NCI-H82 (cell line): ENCODE measurements at places on chromosomes 5 and 9.

- DNase-seq: no peak
Observed at GRCh38 chr5:17087035-17087434, 130.4 kb upstream of the BASP1 start.

GRCh38 chr5:164203581-164204225 is 698.3 kb downstream of the MAT2B start:
- DNase-seq: no peak

GRCh38 chr9:113597390-113598241 is 134.1 kb downstream of the RGS3 start:
- no peak for DNase-seq

GRCh38 chr9:27340285-27340674 is 43.3 kb upstream of the EQTN start:
- DNase-seq: no peak

DNA sequence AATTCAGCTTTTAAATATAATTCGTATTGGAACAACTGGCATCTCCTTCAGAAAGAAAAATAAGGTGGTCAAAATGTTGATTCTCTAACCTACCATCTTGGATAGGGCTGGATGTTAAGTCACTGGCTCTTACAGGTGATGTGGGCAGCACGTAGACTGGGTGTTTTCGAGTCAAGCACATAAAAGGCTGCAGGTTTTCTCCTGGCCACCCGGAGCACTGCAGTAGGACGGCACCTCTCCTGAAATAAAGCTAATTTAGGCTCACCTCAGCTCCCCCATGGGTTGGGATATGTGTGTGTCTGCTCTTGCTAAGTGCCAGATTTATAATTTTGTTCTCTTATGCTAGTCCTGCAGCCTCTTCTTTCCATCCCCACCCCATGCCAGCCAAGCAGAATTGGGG is 80.3 kb downstream of the IQGAP2 start:
- DNase-seq: peak; percentile 24

GRCh38 chr5:173890195-173890991 is 2.2 kb downstream of the CPEB4 start:
- peak; percentile 82 for DNase-seq

DNA sequence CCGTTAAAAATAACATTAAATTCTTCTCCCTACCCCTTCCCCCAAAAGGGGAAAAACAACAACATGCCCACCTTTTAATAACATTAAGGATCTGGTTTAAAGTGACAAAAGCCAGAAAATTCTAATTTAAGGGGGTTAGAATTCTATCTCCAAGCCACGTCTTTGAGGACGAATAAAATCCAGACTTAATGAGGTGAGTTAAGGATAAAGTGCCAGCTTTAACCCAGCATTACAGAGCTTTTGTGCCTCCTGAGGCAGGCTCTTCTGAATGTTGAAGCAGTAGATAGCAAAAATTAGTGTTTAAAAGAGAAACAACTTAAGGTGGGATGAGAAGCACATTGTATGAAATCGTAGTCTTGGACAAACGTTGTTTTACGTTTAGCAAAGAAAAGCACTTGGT is 329.0 kb upstream of the MPDZ start:
- peak; percentile 61 for DNase-seq

- DNase-seq: no peak
Observed at GRCh38 chr9:111039231-111039906, 1.1 kb upstream of the LPAR1 start.

DNA sequence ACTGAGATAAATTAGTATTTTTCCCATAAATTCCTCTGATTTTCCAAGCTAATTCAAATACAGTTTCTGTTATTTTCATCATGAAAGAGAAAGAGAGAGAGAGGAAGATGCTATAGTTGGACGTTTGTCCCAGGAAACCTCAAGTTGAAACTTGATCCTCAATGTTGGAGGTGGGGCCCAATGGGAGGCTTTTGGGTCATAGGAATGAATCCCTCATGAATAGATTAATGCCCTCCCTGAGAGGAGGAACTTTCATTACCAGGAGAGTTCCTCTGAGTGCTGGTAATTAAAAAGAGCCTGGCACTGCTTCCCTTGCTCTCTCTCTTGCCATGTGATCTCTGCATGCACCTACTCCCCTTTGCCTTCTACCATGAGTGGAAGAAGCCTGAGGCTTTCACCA is 189.9 kb upstream of the SMC2 start:
- no peak for DNase-seq

DNA sequence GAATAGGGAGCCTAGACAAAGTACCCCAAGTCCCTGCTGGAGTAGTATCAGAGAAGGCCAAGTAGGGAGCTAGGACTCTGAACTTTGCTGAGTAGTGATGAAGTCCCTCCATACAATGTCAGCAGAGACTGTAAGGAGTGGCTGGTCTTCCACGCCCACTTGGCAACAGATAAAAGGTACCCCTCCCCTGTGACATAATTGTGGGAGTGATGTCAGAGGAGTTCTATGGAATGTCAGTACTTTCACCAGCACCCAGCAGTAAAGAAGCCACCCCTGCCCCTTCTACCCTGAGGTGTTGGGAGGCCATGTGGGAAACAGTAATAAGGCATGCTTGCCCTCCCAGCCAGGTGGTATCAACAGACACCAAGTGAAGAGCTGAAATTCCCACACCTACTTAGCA is 143.9 kb downstream of the SLIT3 start:
- DNase-seq: no peak

- DNase-seq: no peak
Observed at GRCh38 chr9:100939636-100940035, 88.9 kb upstream of the PLPPR1 start.

DNA sequence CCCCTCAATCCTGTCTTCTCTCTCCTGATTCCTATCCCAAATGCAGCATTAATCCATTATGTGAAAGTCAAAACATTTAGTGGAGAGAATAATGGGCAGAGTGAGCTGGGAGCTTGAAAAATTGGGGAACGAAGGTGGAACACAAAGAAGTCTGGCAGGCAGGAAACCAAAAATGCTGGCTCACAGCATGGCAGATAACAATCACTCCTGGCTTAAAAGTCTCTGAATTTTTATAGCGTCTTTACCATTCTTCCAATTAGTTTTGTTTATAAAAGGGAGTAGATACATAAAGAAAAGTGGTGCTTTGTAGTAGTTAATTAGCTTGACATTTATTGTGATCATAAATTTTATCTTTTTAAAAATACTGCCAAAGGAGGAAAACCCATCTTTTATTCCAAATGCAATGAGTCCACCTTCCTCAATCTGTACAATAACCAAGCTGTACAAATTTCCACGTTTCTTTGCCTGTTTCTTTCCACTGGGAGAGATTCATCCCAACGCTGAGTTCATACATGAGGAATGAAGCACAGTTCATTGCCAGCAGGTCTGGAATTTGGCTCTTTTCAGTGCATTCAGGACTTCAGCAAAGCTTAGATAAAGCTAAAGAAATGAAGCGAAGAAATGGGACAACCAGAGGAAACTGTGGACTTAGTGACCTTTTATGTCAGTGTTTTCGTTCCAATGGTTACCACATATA is 174.7 kb downstream of the HMHB1 start:
- DNase-seq: no peak

- no peak for DNase-seq
Observed at GRCh38 chr9:130793589-130793988, 41.5 kb upstream of the ABL1 start.

DNA sequence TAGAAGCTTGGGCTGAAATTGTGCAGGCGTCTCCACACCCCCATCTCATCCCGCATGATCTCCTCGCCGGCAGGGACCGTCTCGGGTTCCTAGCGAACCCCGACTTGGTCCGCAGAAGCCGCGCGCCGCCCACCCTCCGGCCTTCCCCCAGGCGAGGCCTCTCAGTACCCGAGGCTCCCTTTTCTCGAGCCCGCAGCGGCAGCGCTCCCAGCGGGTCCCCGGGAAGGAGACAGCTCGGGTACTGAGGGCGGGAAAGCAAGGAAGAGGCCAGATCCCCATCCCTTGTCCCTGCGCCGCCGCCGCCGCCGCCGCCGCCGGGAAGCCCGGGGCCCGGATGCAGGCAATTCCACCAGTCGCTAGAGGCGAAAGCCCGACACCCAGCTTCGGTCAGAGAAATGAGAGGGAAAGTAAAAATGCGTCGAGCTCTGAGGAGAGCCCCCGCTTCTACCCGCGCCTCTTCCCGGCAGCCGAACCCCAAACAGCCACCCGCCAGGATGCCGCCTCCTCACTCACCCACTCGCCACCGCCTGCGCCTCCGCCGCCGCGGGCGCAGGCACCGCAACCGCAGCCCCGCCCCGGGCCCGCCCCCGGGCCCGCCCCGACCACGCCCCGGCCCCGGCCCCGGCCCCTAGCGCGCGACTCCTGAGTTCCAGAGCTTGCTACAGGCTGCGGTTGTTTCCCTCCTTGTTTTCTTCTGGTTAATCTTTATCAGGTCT is at the start of gene C9orf72:
Gene C9orf72 (minus strand): TSS at position 564 of the 716 bp plus-strand sequence. CDS start 6,361 bp downstream, outside the sequence.
- DNase-seq: peak; percentile 67

GRCh38 chr5:10863763-10864383 is 102.8 kb upstream of the DAP start:
- peak; percentile 73 for DNase-seq

GRCh38 chr9:113011911-113012381 is at the start of gene ZNF883:
Gene ZNF883 (minus strand): TSS chr9:113012192.
- peak; percentile 81 for DNase-seq
